ENCODE measurements at places on chromosomes 6 and 20. TPM values are rescaled to one million over a fixed set of nuclear protein-coding genes. Genes with fewer than 3 reads are reported as not detected.

Gene HRH3
- not detected for total RNA-seq

Gene SPATS1
- total RNA-seq: not detected

Gene SIGLEC1
- total RNA-seq: 3.1 TPM

Gene PLA2G7
- 4.5 TPM for total RNA-seq

Gene PERP
- total RNA-seq: 81.2 TPM

Gene NKX2-4
- not detected for total RNA-seq

Gene ELOVL4
- total RNA-seq: 0.47 TPM

Gene IL17A
- total RNA-seq: not detected

Gene TMX4
- 26.6 TPM for total RNA-seq

Gene TMEM244
- not detected for total RNA-seq

Gene OPRL1
- total RNA-seq: 0.15 TPM

Gene CALHM4
- total RNA-seq: not detected

Gene DDO
- total RNA-seq: 3.5 TPM

Gene DEFB121
- total RNA-seq: not detected

Gene POU5F1
- total RNA-seq: 1.8 TPM

Gene LAMA4
- 31.8 TPM for total RNA-seq

Gene MUCL3
- total RNA-seq: not detected

Gene TTK
- total RNA-seq: 5.7 TPM

Gene COL11A2
- 0.45 TPM for total RNA-seq

Gene LINC00237
- not detected for total RNA-seq

Gene SEC63
- 66.1 TPM for total RNA-seq

Gene SPO11
- not detected for total RNA-seq

Gene AVP
- total RNA-seq: not detected

Gene PROKR2
- not detected for total RNA-seq

Gene IL17F
- total RNA-seq: not detected

Gene OR12D3
- not detected for total RNA-seq

Gene FGD2
- total RNA-seq: 13.5 TPM

Gene GUCA1A
- not detected for total RNA-seq

Gene ATXN1
- 55.1 TPM for total RNA-seq

Gene ATP9A
- 66.8 TPM for total RNA-seq

Measured in left colon (tissue), 2 donors.